Hepatic stellate cell (primary cell): ENCODE measurements at places on chromosomes 11 and 22.

GRCh38 chr11:69101115-69101791, 52.5 kb downstream of the TPCN2 start:
- peak; percentile 91 for DNase-seq

GRCh38 chr11:37946155-37946766, 1348.2 kb upstream of the RAG2 start:
- no peak for DNase-seq

DNA sequence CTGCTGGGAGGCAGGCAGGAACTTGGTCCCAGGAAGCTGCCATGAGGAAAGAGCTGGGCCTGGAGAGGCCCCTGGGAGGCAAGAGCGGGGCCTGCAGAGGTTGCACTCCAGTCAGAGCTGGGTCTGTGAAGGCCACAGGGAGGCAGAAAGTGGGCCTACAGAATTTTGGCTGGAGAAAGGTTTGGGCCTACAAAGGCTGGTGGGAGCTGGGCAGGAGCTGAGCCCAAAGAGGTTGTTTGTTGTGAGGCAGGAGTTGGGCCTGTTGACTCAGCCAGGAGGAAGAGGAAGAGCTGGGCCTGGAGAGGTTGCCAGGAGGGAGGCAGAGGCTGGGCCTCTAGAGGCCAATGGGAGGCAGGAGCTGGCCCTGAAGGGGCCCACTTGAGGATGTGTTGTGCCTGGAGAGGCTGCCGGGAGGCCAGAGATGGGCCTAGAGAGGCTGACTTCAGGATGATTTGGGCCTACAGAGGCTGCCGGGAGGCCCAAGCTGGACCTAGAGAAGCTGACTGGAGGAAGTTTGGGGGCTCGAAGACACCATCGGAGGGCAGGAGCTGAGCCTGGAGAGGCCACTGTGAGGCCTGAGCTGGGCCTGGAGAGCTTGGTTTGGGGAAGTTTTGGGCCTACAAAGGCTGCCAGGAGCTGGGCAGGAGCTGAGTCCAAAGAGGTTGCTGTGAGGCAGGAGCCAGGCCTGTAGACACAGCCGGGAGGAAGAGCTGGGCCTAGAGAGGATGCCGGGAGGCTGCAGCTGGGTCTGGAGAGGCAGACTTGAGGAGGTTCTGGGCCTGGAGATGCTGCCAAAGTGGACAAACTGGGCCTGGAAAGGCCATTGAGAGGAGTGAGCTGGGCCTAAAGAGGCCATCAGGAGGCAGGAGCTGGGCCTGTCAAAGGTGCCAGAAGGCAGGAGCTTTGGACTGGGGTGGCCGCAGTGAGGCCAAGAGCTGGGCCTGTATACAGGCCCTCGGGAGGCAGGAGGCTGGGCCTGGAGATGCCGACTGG, 40.7 kb downstream of the OR4C45 start:
- no peak for DNase-seq

DNA sequence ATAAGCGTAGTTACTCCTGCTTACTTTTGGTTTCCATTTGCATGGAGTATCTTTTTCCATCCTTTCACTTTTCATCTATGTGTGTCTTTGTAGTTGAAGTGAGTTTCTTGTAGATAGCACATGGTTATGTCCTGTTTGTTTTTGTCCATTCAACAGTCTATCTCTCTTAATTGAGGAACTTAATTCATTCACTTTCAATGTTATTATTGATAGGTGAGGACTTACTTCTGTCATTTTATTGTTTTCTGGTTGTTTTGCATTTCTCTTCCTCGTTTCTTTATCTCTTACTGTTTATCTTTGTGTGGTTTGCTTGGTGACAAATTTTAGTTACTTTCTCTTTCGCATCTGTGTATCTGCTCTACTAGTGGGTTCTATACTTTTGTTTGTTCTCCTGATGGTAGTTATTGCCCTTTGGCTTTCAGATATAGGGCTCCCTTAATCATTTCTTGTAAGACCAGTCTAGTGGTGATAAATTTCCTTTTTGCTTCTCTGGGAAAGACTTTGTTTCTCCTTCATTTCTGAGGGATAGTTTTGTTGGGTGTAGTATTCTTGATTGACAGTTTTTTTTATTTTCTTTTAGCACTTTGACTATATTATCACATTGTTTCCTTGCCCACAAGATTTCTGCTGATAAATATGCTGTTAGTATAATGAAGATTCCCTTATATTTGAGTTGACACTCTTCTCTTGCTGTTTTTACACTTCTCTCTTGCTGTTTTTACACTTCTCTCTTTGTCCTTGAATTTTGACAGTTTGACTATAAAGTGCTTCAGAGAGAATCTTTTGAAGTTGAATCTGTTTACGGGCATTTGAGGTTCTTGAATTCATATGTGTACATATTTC, 9.0 kb upstream of the RAG1 start:
- DNase-seq, result no peak

- no peak for DNase-seq
Measured at GRCh38 chr11:1272531-1272930, 36.9 kb downstream of the TOLLIP start.

GRCh38 chr11:11427542-11427941, 74.5 kb upstream of the CSNK2A3 start:
- no peak for DNase-seq

GRCh38 chr22:22848364-22848866, 39.2 kb upstream of the IGLL5 start:
- DNase-seq, result peak; percentile 14

GRCh38 chr22:49302530-49302929, 525.1 kb downstream of the BRD1 start:
- no peak for DNase-seq

GRCh38 chr11:10607462-10608132, 39.1 kb upstream of the LYVE1 start:
- no peak for DNase-seq

DNA sequence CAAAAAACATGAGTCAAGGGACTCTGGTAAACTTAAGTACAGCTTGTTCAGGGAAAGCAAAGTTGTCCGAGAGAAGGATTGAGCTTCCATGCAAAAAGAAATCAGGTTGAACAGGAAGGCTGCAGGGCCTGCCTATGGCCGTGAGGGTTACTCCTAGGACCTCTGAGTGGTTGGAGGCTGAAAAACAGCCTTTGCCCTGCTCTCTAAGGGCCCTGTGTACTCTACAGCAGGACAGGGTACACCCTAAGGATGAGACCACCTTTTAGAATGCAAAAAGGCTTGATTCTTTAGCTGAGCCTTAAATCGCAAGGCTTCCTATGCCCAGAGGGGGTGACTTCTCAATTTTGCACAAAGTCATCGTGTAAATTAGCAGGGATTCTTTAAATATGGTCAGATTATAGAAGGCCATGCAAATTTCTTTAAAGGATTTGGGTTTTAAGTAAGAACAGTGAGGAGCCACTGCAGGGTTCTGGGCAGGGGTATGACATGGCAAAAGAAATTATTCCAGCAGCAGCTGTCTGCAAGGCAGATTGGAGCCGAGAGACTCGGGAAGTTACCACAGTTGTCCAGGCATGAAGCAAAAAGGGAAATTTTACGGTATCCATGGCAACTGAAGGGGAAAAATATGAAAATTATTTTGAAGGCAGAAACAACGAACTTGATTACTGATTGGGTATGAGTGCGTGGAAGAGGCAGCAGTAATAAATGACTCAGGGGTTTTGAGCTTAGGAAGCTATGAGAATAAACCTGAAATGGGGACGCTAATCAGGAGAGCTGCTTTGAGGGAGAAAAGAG, 91.8 kb downstream of the FAM76B start:
- no peak for DNase-seq

GRCh38 chr11:62546929-62547625, 471 bp upstream of the AHNAK start:
- peak; percentile 62 for DNase-seq

GRCh38 chr11:64865286-64866172, 12.9 kb downstream of the EHD1 start:
- peak; percentile 70 for DNase-seq

- DNase-seq, result no peak
Measured at GRCh38 chr22:45344334-45344733, 34.6 kb downstream of the FAM118A start.

DNA sequence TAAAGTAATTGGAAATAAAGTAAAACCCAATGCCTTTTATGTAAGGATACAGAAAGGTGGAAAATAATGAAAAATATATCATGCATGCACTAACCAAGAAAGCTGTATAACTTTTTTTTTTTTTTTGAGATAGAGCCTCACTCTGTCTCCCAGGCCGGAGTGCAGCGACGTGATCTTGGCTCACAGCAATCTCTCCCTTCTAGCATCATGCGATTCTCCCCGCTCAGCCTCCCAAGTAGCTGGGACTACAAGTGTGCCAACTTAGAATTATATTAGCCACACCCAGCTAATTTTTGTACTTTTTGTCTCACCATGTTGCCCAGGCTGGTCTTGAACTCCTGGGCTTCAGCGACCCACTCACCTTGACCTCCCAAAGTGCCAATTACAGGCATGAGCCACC, 4.5 kb downstream of the GGT5 start:
- DNase-seq, result no peak

GRCh38 chr22:24532075-24532474, 22.9 kb downstream of the GUCD1 start:
- no peak for DNase-seq

DNA sequence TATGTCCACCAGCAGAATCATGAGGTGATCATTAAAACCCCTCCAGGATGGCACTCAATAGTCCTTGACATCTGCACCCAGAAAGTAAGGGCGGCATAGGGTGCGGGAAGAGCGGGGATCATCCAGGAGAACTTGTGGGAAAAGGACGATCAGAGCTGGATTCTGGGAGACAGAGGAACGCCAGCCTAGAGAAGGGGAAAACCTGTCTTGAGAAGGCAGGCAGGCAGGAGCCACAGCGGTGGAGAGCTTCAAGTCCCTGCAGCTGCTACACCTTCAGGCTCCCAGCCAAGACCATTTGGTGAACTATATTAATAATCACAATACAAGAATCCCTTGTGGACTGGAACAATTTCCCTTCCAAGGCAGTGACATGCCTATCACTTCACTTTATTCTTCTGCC, 134.3 kb downstream of the BUD13 start:
- DNase-seq, result no peak

DNA sequence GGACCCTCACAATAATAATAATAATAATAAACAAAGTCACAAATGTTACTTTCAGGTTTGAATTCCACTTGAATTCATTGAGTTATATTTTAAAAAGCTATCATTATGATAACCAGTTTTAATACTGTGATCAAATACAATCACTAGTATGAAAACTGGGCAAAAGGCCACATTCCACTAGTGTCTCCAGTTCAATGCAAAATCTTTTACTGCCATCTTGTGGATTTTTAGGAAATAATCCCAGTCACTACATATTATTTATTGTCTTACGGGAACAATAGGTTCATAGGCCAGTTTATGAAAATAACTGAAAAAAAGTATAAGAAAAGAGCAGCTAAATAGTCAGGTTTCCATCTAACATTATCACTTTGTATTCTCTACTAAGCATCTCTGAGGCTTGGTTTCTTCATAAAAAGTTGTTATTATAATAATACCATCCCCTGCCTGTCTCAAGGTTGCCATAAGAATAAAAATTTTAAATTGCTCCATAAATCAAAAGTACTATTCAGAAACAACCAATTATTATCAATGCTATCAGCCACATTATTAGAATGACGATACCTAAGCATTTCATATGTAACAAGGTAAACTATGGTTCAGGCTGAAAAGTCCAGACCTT, 533.9 kb upstream of the CCDC90B start:
- DNase-seq, result peak; percentile 15

- no peak for DNase-seq
Measured at GRCh38 chr11:66848671-66849500, 5.6 kb downstream of the RCE1 start.
